G401 (cell line): ENCODE measurements at places on chromosomes 4 and X. TPM values are rescaled to one million over a fixed set of nuclear protein-coding genes. Genes with fewer than 3 reads are reported as not detected.

DNA sequence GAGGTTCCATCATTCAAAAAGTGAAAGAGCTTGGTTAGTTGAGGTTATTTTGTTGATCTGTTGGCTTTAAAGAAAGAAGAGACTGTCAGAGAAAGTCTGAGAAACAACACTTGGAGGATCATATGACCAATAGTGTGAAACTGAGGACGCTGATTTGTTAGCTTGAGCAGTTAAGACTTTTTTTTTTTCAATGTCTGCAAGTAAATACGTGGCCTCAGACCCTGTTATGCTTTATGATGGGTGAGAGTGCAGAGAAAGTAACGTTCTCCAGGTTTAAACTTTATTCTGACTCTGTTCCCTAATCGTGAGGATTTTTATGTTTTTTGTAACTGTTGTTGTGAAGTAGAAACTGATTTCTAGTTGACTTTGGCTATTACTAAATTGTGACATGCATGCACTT lies 45.9 kb downstream of the GAB1 start:
- DNase-seq: no peak

- DNase-seq: no peak
Observed at GRCh38 chrX:75230296-75230695, 43.6 kb upstream of the UPRT start.

DNA sequence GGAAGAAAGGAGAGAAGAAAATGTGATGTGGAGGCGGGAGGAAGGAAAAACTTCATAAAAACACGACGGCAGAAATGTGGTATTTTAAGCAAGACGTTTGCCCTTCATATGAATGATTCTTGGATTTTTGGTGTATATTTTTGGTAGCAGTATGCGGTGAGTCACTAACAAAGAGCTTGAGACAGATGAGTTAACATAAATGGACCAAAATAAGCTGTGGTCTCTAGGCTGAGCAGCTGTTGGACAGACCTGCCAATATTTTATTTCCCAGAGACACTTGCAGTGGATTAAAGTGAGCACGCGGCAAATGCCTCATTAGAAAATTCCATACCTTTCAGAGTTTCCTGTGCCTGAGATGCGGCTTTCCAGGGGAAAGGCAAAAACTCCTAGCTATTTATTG lies 43.1 kb upstream of the RPS6KA3 start:
- DNase-seq: no peak

The CTAG2 gene
- total RNA-seq: not detected in 2 replicates

DNA sequence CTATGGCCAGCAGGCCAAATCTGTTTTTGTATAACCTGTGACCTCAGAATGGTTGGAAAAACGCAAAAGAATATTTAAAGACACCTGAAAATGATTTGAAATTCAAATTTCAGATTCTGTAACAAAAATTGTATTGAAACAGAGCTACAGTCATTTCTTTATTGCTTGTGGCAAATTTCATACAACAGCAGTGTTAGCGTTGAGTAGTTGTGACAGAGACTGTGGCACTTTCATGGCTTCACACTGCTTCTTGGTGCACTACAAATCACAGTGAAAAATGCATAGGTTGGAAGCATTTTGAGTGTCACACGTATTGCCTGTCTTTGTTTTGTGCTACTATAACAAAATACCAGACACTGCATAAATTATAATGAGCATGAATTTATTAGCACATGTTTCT lies 12.2 kb upstream of the PARM1 start:
- DNase-seq: no peak

The SLC9B1 gene
- total RNA-seq: not detected in 2 replicates

- DNase-seq: no peak
Observed at GRCh38 chrX:155108427-155108826, 37.1 kb downstream of the BRCC3 start.

The ADGRG4 gene
- not detected in 2 replicates for total RNA-seq

The FBXW7 gene
- 45.2 and 59.5 TPM in 2 replicates for total RNA-seq

DNA sequence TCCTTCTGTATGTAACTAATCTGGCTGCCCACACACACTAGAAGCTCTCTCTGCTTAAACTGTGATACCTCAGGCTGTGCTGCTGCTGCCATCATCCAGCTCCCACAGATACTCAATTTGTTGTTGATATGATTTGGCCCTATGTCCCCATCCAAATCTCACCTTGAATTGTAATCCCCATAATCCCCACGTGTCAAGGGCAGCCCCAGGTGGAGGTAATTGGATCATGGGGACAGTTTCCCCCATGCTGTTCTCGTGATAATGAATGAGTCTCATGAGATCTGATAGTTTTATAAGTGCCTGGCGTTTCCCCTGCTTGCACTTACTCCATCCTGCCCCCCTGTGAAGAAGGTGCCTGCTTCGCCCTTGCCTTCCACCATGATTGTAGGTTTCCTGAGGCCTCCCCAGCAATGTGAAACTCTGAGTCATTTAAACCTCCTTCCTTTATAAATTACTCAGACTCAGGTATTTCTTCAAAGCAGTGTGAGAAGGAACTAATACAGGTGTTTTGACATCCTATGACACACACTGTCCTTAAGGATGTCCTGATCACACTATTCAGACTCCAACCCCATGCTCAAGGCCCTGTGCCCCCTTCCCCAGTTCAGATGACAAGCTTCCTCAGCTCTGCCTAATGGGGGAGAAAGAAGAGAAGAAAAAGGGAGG lies 2.9 kb upstream of the ATOH1 start:
- no peak for DNase-seq
